ENCODE measurements at places on chromosomes 1 and 21. TPM values are rescaled to one million over a fixed set of nuclear protein-coding genes. Genes with fewer than 3 reads are reported as not detected.
A peak's percentile ranks its signal among the peaks of the same experiment; 100 is the strongest.

DNA sequence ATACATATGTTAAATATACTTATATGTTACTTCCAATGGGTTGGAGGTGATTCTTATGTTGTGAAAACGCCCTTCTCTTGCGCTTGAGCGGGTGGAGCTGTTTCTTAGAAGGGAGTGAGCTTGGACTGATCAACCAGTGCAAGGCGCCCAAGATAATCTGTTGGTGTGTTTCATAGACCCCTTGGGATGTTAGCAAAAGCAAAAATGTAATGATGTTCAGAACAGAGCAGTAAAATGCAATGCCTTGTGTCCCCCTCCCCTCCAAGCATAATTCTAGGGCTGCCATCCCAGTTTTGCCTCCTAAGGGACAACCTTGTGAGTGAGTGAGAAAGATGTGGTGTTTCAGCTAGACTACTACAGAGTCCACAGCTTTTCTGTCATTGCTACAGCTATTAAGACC is 6.2 kb upstream of the CD34 start:
- no peak for DNase-seq

Gene HSPA6
- 0.52 TPM for total RNA-seq

Gene SELENBP1
- total RNA-seq: 11.6 TPM

DNA sequence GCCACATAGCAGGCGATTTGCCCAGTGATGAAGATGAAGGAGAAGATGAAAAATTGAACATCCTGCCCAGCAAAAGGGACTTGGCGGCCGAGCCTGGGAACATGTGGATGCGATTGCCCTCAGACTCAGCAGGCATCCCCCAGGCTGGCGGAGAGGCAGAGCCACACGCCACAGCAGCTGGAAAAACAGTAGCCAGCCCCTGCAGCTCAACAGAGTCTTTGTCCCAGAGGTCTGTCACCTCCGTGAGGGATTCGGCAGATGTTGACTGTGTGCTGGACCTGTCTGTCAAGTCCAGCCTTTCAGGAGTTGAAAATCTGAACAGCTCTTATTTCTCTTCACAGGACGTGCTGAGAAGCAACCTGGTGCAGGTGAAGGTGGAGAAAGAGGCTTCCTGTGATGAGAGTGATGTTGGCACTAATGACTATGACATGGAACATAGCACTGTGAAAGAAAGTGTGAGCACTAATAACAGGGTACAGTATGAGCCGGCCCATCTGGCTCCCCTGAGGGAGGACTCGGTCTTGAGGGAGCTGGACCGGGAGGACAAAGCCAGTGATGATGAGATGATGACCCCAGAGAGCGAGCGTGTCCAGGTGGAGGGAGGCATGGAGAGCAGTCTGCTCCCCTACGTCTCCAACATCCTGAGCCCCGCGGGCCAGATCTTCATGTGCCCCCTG is 3.3 kb downstream of the ZBTB18 start:
- no peak for DNase-seq

GRCh38 chr1:68725001-68725752 is 228.3 kb upstream of the DEPDC1 start:
- DNase-seq: peak; percentile 72

Gene MT1HL1
- not detected for total RNA-seq

DNA sequence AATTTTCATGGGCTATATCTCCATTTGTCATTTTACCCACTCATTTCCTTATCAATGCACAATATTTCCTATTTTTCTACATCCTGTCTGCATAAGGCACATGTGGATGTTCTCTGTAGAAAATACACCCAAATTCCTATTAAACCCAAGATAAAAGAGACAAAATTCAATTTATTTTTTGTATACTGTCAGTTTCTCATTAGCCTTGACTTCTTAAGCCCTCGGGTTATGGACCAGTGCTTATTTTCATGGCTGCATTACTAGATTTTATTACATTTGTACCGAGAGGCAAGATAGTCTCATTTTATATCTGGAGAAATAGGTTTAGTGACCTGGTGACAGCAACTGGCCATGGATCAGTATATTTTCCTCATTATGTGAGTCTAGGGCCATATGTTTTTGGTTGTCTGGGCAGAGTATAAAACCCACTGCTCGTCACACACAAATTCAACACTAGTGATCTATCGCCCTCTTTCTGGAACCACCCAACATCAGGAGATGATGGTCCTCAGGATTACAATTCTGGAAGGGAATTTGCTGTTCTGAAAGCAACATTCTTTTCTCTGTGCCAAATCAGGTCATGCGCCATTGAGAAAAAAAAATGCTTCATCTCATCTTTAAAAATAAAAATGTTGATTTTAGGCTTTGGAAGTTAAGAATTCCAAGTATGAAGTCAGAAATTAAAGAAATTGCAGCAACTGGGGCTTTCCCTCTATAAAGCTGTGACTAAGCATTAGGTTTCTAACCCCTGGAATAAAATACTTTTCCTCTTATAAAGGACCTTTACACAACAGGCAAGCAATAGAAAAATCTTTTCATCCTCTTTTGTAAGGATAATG is 81.4 kb downstream of the ASTN1 start:
- peak; percentile 40 for DNase-seq

DNA sequence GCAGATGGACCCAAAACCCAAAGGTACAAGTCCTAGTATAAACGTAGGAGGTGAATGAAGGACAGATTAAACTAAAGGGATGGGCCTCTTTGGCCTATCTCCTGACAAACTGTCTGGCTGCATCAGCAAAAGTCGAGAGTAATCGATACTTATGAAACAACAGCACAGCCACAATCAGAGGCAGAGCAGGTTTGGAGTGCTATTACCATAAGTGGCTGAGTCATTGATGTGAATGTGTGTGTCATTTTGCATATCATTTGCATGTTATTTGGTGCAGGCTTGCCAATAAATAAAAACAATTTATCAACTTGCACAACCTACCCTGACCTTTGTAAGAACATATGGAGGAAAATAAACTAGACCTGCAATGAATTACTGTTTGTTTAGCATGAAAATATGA is 283.1 kb downstream of the NUF2 start:
- no peak for DNase-seq

Gene WLS
- 37.8 TPM for total RNA-seq

GRCh38 chr1:23562137-23562876 is 3.0 kb upstream of the ID3 start:
- peak; percentile 93 for DNase-seq

Gene TBX15
- total RNA-seq: 0.09 TPM

DNA sequence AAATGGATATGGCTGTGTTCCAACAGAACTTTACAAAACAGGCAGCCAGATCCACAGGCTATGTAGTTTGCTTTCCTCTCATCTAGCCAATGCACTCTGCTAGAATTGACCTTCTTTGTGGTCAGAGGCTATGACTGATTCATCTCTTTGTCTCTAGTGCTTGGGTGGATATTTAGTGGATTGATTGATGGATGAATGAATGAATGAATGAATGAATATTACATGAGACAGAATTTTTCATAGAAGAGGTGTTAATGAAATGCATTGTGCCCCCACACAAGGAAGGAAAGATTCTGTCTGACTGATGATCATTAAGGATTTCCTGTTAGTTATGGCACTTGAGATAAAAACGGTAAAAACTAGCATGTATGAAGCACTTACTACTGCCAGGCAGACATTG is 50.5 kb upstream of the ZYG11A start:
- DNase-seq: no peak

DNA sequence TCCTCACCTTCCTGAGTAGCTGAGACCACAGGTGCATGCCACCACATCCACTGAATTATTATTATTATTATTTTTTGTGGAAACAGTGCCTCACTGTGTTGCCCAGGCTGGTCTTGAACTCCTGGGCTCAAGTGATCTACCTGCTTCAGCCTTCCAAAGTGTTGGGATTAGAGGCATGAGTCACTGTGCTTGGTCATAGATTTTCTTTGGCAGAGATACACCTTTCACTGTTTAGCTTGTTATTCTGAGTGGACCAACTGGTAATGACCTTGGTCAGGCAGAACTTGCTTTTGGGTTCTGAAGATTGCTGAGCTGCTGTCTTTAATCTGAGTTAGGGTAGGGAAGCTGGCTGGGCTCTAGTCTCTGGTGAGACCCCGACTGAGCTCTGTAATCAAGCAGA is 66.8 kb downstream of the DNAH14 start:
- DNase-seq: peak; percentile 79

GRCh38 chr1:184635980-184636431 is 118.7 kb downstream of the EDEM3 start:
- no peak for DNase-seq

GRCh38 chr1:232764458-232765251 is 40.6 kb upstream of the MAP10 start:
- DNase-seq: no peak

Gene MUL1
- total RNA-seq: 23.4 TPM

DNA sequence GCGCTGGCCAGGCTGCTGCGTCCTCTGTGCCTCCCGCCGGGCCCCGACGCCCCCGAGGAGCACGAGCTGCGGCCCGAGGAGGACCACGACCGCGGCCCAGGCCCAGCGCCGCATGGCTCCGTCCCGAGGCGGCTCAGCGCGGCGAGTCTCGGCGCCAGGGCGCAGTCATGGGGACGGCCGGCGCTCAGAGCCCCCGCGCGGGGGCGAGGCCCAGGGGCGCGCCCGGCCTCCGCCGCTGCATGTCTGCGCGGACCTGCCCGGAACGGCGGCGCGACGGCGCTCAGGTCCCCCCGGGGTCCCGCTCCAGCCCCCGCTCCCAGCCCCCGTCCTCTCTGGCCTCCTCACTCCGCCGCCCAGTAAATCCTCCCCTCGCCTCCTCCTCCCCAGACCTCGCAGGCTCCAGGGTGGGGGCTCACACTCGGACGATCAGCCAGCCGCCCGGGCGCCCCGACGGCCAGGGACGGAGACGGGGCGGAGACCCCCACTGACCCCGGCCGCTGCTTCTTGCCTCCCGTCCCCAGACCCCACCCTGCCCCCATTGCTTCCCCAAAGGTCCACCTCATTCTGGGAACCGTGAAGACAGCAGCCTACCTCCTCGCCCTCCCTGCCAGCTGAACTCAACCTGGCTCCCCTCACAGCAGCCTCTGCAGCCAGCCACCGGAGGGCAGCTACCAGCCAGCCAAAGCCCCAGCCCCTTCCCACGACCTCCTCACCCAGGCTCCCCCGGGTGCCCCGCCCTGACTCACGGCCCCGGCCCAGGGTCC is at the start of gene C1QTNF12:
Gene C1QTNF12, minus strand, starts transcription at position 146 of the 764 bp plus-strand sequence. Its CDS starts 32 bp downstream, at position 114.
- no peak for DNase-seq

GRCh38 chr1:111833334-111833733 is 77.6 kb downstream of the DDX20 start:
- DNase-seq: peak; percentile 15

DNA sequence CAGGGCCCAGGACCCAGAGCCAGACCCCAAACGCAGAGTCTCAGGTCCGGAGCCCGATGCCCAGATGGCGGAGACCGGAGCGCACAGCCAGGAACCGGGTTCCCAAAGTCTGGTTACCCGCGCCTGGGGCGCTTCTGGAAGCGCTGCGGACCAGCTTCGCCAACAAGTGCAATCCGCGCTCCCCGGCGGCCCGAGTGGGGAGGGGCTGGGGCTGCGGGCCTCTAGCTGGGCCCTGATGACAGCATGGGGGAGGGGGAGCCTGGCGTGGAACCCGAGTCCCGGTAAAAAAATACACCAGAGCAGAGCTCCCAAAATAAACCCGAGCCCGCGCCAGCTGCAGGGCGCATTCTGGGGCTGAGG is 494 bp downstream of the NT5C1A start:
- no peak for DNase-seq

GRCh38 chr1:238826891-238827290 is 559.5 kb upstream of the CHRM3 start:
- DNase-seq: no peak

DNA sequence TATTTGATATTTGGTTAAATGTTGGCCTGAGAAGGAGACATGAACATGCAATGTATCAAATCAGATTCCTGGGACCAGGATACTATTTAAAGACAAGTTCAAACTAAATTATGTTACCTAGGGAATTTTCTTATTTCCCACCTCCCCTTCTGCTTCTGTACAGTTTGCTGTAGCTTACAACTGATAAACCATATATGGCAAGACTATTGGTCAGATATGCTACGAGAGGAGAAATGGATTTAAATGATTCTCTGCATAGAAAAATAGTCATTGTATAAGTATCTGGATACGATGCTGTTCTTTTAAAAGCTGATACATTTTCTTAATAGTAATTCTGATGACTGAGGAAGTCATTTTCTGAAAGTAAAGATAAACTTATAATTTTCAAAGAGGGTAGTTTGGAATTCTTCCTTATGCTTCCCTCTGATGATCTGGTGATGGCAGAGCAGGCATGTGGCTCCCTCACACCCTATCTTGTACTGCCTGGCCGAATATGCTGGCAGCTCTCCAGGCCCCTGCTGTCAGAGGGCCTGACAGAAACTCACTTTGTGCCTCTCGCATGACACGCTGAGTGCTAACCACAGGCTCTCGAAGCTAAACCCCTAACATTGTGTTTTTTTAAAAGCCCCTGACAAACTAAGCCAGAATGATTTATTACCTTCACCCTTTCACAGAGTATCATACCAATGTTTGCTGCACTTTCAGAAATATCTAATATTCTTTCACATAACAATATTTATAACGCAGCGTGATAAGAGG is 19.4 kb downstream of the RRP15 start:
- peak; percentile 34 for DNase-seq

DNA sequence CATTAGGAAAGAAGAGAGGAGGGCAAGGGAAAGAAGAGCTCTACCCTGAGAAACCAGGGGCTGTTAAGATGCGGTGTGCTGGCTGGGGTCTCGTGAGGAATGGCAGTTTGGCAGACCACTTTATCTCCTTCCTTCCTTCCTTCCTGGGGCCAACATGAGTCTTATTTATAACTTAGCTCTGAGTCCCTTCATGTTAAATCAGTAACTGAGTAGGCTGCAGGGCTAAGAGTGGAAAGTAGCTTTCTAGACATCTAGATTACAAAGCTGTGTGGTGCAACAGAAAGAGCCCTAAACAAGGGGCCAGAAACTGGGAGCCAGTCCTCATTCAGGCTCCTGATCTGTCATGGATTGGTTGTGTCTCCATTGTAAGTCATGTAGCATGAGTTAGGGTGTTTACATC is 135.4 kb upstream of the DUSP10 start:
- DNase-seq: no peak

- DNase-seq: no peak
These were observed 237.2 kb downstream of the KAZN start for GRCh38 chr1:14835725-14836124.

DNA sequence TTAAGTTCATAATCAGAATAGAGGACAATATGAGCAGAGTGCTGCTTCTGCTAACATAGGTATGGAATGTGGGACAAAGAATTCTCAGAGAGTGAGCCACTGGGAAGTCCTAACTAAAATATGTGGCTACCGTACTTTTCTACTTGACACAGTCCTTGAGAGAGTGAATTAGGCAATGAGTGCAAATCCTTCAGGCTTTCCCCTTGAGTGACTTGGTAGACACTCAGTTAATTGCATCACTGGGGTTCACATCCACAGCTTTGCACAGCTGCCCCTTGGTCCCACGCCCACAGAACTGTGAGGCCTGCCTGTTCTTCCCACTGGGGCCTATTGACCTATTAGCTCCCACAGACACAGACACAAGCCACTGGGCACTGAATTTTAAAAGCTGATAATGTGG is 40.5 kb upstream of the PAXBP1 start:
- no peak for DNase-seq

GRCh38 chr1:44015206-44015605 is 16.1 kb downstream of the SLC6A9 start:
- DNase-seq: no peak
